T-helper 17 cell (primary cell): ENCODE measurements at places on chromosomes 7 and 10. TPM values are rescaled to one million over a fixed set of nuclear protein-coding genes. Genes with fewer than 3 reads are reported as not detected.

Gene AUTS2
- 89.5 TPM for total RNA-seq

Gene DDX56
- 101 TPM for total RNA-seq

Gene ZNF273
- total RNA-seq: 5.9 TPM

Gene ELN
- total RNA-seq: not detected

Gene FGFR2
- 0.31 TPM for total RNA-seq

Gene CHRM2
- total RNA-seq: not detected

Gene SLC18A3
- total RNA-seq: not detected

Gene IGFBP1
- not detected for total RNA-seq
